ENCODE measurements at places on chromosomes 3 and 15.

DNA sequence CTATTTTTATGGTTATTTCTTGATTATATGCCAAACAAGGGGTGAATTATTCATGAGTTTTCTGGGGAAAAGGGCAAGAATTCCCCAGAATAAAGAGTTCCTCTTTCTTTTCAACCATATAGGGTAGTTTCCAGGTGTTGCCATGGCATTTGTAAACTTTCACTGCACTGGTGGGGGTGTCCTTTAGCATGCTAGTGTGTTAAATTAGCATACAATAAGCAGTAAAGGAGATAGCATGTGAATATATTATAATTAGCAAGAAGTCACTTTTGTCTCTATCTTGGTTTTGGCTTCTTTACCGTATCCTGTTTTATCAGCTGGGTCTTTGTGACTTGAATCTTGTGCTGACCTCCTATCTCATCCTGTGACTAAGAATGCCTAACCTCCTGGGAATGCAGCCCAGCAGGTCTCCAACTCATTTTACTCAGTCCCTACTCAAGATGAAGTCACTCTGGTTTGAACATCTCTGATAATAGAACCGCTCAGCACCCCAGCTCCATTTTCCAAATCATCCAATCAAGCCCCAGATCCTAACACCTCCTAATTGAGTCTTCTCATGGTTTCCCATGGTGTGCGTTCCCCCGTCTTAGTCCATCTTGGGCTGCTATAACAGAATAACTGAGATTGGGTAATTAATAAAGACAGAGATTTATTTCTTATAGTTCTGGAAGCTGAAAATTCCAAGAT, 3.4 kb upstream of the SELENOT start:
- no peak for DNase-seq

DNA sequence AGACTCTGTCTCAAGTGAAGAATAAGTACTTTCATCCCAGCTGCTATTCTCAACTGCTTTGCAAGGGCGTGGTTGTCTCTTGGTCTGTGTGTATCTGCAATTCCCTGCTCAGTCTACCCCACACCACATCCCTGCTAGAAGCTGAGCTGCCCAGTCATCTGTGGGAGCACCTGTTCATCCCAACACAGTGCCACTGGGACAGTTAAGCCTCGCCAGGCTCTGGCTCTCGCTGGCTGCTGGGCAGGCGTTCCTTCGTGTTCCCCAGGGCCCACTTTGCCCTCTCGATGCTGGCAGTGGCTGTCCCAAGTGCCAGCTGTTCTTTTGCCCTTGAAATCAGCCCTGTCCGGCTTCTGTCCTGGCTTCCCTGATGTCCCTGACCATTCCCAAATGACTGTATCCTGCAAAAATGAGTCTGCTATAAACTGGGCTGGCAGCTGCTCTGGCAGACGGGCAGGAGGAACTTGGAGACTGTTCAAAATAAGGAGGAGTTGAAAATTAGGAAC, 91.6 kb upstream of the KLHL25 start:
- DNase-seq, result no peak

DNA sequence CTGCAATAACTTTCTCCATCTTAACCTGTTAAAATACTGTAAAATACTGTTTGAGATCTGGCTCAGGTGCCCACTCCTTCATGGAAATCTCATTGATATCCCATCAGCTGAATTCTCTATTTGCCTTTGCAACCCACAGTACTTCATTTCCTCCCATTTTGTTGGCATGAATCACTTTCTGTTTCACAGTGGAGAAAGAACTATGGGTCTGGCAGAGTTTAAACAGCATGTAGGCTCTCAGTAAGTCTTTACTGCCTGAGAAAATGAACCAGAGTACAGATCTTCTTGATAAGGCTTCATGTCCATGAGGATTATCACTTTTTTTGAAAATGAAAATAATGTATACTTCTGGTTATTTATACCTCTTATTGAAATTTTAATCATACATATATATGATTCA, 245.9 kb downstream of the NAALADL2 start:
- DNase-seq, result no peak

GRCh38 chr3:136194409-136195257, 1.5 kb downstream of the MSL2 start:
- DNase-seq, result peak; percentile 39

DNA sequence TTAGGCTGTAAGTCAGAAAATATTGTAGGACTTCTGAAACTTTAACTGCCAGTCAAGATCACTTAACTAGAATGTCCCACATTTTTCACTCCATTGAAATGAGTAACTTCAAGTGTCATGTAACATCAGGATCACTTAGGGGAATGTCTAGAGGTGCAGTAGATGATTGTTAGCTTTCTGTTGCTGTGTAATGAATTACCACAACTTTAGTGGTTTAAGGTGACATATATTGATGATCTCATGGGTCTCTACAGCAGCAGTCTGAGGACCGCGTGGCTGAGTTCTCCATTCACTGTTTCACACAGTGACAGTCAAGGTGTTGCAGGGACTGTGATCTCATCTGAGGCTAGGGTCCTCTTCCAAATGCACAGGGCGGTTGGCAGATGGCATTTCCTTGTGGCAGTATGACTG, 82.7 kb downstream of the SLC25A26 start:
- DNase-seq, result no peak

- no peak for DNase-seq
Observed at GRCh38 chr3:13894096-13894806, 14.4 kb upstream of the WNT7A start.

DNA sequence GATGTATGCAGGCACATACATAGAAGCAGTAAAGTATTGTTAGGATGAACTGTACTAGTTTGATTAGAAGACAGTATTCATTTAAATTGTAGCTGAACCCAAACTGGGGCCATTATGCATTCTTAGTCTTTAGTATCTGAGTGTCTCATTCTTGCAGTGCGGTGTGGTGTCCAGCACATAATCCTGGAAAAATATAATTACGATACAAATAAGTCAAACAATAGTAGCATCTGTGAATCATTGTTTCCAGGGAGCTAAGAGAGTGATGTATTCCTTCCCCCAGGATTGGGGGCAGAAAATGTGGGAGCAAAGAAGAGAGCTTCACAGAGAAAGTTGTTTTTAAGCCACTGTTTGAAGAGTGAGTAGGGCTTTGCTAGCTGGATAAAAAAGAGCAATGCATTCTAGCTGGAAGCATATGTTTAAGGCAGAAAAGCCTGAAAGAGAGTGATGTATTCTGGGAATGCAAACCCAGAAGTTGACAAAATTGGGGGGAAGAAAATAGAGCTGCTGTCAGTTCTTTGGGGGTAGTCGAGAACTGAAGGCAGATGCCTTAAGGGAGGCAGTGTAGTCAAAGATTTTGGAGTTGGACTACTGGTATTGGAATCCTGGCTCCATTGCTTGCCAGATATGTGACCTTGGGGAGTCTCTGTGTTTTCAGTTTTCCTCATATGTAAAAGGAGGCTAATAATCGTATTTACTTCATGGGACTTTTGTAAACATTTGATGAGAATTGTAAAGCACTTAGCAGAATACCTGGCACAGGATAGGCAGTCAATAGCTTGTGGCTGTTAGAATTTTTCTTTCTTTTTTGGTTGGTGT, 14.1 kb downstream of the SLMAP start:
- DNase-seq, result no peak

DNA sequence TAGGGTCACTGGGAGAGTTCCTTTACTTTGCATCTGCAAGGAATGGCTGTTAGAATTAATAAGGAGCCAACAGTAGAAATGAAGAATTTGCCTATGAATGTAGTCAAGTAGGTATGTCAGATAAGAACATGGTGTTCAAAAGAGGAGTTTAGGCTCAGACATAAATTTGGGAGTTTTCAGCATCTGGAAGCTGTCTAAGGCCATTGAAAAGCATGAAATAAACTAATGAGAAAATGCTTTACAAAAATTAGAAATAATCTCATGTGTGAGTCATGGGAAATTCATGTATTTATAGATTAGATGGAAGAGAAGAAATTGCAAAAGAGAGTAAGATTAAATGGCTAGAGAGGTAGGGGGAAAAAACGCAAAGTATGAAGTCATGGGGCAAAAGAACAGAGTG, 201.9 kb downstream of the DIPK2A start:
- DNase-seq, result no peak

- DNase-seq, result no peak
Observed at GRCh38 chr3:127208483-127209100, 15.7 kb downstream of the PRR23E start.

DNA sequence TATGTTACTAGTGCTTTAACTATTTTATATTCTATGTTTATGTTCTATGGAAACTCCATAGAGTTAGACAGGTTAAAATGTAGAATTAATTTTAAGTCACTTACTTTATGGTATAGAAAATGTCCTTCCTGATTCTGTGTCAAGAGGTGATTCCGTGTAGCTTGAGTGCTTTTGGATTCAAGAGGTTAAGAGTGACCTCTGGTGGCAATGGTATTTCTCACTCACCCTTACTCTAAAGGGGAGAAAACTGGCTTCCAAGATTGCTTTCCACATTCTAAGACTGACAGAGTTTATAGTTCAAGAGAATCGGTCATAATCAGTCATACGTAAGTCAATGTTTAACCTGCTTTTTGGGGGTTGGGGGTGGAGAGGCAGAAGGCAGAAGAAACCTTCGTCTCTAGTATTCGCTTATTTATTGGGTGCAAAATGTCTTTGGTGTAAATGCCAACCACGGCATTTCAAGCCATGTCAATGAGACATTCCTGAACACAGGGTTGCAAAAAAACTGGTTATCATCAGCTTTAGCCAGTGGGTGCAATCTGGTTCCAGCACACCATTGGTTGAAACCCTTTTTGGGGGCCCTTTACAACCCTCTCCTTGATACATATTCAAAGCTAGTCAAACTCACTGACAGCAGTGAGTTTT, 92.0 kb upstream of the VGLL3 start:
- no peak for DNase-seq

DNA sequence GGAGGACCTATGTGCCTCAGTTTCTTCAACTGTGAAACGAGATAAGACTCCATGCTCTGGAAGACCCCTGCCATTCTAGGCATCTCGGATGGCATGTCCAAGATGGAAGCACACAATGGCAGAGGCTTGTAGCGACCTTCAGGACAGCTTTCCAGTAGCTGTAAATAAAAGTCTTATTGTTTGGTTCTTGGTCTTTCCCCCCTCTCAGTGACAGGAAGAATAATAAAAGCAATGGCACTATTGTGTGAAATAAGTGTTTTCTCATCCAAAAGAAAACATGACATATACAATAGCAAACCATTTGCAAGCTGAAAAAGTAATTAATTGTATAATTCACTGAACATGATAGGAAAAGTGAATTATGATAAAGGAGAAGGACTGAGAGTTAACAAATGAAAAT, 32.5 kb upstream of the CD47 start:
- DNase-seq, result no peak

DNA sequence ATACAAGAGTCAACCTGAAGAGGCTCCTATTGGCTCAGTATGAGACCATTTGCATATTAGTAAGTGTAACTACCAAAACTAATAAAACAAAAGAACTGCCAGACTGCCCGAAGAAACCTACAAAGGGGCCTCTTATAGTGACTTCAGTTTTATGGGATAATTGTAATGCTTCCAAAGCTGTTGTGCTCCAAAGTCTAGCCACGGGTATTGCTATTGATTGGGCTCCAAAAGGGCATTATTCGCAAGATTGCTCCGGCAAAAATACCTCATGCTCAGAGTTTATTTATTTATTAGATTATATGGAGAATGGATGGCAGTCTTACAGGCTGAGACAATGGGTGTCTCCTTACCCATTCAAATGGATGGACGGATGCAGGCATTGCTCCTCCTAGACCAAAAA, 11.4 kb downstream of the RPL22L1 start:
- DNase-seq, result no peak

DNA sequence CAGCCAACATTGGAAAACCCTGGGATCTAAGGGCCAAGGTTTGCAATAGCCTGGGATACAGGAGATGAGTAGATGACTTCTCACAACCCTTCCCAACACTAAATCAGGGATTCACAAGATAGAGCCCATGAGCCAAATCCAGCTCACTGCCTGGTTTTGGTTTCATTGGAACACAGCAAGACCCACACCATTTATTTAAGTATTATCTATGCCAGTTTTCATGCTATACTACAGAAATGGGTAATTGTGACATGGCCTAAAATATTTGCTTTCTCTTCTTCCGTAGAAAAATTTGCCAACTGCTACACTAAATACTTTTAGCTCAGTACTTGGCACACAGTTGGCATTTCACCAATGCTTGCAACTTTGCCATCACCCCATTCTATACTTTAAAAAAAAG, 132.0 kb upstream of the LMCD1 start:
- no peak for DNase-seq

DNA sequence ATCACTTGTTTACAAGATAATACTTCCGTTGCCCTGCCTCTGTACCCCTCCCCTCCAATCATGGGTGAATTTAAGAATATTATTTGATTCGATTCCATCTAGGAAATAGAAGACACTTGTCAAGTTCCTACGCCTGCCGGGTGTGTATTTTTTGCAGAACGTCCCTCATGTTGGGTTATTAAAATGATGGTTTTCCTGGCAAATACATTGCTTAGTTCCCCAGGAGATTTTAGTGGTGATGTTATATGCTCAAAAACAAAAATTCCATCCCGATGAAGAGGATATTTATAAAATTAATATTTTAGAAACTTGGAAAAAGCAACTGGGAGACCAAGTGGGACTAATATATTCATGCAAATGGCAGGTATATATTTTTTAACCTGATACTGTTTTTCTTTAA, 548.4 kb downstream of the EDEM1 start:
- DNase-seq, result no peak

DNA sequence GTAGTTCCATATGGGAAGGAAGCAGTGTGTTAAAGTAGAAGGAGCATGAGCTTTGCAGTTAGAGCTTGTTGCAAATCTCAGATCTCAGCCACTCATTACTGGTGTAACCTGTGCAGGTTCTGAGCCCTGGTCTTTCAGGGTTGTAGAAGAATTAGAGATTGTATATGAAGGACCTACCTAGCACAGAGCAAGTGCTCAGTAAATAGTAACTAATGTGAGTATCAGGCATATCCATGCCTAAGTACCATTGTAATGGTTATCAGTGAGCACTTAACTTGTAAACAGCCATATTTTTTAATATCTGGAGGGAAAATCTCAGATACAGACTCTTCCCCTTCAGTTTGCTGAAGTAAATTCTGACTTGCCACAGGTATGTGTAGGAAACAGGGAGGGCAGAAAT, 59.3 kb downstream of the MAP6D1 start:
- no peak for DNase-seq

- no peak for DNase-seq
Observed at GRCh38 chr3:71956716-71957115, 171.8 kb upstream of the PROK2 start.

DNA sequence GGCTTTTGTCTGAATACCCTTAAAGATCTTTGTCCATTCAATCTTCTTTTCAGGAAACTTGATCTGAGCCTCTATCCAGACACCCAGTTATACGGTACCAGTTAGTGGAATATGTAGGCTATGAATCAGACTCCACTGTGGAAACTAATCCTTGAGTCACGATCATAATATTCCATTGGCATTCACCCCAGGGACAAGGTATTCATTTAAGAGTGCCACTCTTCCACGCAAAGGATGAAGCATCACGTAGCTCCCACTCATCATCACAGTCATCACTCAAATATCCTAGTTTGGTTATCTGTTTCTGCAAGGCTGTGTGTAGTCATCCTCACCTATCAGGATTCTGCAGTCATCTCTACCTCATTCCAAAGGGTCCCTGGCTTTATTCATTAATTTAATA, 85.6 kb downstream of the NEDD4 start:
- DNase-seq, result no peak

GRCh38 chr3:63493101-63493500, 159.4 kb upstream of the SNTN start:
- no peak for DNase-seq

GRCh38 chr3:178084938-178085816, 451.1 kb upstream of the KCNMB2 start:
- DNase-seq, result peak; percentile 76

- no peak for DNase-seq
Observed at GRCh38 chr3:188913084-188913483, 258.7 kb upstream of the TPRG1 start.

GRCh38 chr3:195122261-195122660, 148.7 kb downstream of the XXYLT1 start:
- no peak for DNase-seq
